NCI-H187 treated with DMSO at 0.1 percent for 48 hours (cell line): ENCODE measurements at places on chromosomes 3 and 15.

DNA sequence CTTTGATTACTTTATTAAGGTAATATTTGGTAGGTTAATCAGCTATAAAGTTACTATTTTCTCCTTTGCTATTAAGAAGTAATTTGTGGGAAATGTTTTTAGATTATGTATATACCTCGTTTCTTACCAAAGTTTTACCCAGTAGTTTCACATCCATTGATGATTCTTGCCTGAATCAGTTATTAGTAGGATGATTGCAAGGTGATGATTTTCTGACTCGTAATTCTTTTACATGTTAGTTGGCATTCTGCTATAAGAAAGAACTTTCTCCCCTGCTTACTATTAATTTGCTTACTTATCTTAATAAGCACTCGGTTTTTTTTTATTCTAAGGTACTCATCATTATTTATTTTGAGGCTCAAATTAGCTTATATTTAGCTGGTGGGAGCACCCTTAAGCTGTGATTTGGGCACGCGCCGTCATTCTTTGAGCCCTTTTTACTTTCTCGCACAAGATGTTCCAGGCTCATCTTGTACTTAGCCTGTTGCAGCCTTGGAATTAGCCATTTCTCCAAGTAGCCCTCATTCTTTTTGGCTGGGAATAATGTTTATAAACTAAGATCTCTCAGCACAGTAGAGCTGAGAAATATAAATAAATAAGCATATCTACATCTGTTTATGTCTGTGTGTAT, 15.3 kb downstream of the USP3 start:
- DNase-seq, result no peak

GRCh38 chr3:117548600-117548999, 839.0 kb downstream of the TUSC7 start:
- no peak for DNase-seq

GRCh38 chr15:52257734-52258062, 37.9 kb downstream of the MYO5C start:
- DNase-seq, result no peak

GRCh38 chr3:168002786-168003368, 92.8 kb downstream of the GOLIM4 start:
- DNase-seq, result no peak

- no peak for DNase-seq
Observed at GRCh38 chr3:124699686-124700396, 30.4 kb upstream of the UMPS start.

- DNase-seq, result no peak
Observed at GRCh38 chr3:85142626-85143025, 183.8 kb downstream of the CADM2 start.

DNA sequence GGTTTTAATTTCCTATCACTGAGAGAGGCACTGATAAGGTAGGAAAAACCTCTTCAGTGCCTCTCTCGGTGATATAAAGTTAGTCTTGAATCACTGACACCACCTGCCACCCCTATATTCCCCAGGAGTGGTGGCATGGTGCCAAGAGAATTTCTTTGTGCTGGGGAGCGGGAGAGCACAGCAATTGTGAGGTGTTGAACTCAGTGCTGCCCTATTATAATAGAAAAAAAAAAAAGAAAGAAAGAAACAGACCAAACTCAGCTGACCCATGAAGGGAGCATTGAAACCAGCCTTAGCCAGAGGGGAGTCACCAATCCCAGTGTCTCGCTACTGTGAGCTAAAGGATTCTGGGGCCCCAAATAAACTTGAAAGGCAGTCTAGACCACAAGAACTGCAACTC, 201.4 kb upstream of the STT3B start:
- no peak for DNase-seq

DNA sequence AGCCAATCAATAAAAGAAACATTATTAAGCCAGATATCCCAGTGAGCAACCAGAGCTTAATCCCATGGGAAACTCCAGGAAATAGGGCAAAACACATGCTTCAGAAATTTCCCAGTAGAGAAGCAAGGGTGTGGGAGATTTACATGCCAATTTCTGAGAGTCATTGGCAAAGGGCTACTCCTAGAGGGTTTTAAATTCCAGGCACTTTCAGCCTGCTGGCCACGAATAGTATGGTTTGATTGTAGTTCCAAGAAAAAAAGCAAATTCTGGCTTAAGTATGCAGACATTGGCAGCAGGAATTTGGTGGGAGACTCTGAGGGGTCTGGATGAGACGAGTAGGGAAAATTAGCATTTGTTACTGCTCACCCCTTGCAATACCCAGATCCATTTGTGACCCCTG, 402.1 kb upstream of the SUCLG2 start:
- no peak for DNase-seq

DNA sequence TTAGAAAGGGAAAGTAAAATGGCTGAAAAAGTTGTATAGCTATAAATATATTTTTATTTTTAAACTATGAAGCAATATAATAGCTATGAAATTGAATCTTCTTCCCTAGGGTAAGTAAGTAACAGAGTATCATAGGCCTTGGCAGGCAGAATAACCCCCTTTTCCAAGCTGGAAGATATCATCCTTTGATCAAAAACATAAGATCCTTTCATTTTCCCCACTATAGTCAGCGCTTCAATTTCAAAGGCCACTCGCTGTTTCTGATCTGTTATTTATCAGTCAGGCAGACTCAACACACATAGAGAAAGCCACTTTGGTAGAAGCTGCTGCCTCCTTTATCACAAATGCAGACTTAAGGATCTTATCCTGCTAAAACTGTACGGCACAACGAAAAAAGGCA, 74.0 kb upstream of the UBE2E2 start:
- no peak for DNase-seq
